NCI-H526 treated with DMSO at 0.1 percent for 48 hours (cell line): ENCODE measurements at places on chromosomes 7 and 10.
A peak's percentile ranks its signal among the peaks of the same experiment; 100 is the strongest.

DNA sequence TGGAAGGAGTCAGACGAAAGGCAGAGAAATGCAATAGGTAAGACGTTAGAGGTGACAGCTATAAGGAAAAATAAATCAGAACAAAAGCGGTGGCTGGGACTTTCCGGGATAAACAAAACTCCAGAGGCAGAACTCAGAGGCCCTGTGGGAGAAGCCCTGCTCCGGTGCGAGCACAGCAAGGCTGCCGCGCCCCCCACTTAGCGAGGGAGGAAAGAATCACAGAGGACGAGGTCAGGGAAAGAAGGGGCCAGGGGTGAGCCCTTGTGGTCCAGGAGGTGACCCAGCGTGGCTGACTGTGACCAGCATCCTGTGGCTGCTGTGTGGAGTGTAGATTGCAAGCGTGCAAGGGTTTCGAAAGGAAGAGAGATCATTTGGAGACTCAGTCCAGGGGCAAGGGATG is 591.8 kb upstream of the ADARB2 start:
- DNase-seq: no peak

- no peak for DNase-seq
Measured at GRCh38 chr10:29555091-29555745, 79.6 kb downstream of the SVIL start.

DNA sequence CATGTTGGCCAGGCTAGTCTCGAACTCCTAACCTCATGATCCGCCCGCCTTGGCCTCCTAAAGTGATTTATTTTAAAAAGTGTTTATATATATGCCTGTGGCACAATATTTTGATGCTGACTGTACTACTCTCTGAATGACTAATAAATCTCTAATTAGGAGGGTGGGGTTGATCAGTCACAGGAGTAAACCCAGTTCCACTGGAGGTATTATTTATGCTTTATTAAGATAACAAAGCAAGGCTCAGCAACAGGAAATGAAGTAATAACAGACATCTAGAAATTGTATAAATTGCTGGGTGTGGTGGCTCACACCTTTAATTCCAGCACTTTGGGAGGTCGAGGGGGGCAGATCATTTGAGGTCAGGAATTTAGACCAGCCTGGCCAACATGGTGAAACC is 26.0 kb upstream of the MCU start:
- no peak for DNase-seq

DNA sequence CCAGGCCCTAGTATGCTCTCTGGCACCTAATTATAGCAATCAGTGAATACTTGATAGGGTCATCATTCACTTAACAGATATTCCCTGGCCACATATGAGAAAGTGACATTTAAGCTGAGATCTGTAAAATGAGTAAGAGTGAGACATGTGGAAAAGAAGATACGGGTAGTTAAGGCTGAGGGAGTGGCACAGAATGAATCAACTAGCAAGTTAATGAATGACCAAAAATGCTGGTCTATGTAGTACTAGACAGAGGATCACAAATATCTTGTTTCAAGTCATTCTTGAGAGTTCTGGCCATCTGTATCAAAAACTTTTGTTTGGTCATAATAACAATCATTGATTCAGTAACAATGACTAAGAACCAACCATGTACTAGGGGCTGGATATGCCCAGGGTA is 954.9 kb downstream of the CNTNAP2 start:
- no peak for DNase-seq

DNA sequence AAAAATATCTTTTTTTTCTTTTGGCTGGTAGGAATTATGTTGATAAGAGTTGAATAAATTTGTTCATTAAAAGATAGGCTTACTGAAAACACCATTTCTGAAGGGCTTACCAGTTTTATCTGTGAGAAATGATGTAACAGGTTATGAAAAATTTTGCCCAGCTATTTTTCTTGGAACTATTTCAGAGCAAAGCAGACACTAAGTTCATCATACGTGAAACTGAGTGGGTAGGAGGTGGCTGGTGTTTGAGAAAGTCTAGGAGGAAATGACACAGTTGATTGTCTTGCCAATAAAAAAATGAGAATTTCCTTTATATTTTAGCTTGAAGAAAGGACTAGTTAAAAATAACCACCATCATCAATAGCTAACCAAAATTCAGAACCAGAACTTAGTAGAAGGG is 6.2 kb upstream of the MRC1 start:
- DNase-seq: no peak

- no peak for DNase-seq
Measured at GRCh38 chr7:1733206-1733907, 63.3 kb downstream of the ELFN1 start.

DNA sequence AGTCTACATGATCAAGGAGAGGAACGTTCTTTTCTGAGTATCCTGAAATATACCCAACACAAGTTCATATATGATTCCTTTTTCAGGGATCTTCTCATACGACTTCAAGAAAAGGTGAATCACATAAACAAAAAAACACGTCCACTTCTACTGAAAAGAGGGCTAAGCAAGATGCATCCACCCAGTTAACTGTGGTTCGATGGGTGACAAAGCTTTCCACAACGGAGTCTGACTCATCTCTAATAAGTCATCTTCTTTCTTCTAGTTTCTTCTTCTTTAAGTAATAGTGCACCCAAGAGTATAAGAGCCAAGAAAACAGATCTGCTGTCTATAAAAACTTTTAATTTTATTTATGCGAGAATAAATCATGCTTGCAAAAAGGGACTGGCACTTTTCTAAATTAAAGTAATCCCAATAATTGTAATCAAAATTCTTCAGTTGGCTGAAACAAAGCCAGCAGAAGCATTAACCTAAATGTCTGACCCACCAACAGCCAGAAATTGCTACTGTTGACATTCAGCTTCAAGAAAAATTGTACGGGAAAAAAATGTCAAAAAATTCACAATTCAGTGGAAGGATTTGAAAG is 146.9 kb upstream of the ANK3 start:
- DNase-seq: no peak

- no peak for DNase-seq
Measured at GRCh38 chr7:70618020-70618551, 513.9 kb upstream of the GALNT17 start.

DNA sequence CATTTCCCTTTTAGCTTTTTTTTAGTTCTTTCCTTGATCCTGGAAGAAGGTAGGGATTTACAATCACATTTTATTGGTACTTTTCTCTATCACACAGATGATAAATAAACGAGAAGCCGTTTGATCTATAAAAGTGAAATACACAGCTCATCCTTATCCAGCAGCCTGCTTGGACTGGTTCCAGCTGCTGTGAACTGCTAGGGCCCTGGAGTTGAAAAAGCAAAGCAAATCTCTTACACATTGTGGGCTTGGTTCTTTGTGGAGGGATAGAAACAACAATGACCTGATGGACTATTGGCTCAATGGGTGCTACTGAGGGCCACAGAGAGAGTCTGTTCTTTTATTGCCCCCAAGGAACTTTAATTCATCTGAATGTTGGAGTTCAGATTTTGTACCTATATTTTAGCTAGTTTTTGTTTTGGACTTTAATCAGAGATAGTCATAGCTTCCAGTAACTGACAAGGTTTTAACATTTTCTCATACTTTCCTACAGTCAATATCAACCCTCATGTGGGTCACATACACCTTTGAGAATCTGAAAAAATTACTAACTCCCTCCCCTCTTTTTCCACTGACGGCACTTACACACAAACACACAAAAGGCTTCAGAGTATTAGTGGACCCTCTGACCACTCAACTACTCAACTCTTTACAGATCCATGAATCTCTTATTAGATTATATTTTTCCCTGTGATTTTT is 91.6 kb upstream of the CCDC6 start:
- no peak for DNase-seq

DNA sequence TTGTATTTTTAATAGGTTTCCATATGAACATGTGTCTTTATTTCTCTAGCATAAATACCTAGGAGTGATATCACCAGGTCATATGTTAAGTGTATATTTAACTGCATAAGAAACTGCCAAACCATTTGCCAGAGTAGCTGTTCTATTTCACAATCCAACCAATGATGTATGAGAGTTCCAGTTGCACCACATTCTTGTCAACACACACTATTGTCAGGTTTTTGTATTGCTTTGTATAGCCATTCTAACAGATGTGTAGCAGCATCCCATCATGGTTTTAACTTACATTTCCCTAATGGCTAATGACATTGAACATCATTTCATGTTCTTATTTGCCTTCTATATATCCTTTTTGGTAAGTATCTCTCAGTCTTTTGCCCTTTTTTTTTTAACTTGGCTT is 4.1 kb downstream of the CUZD1 start:
- DNase-seq: no peak

DNA sequence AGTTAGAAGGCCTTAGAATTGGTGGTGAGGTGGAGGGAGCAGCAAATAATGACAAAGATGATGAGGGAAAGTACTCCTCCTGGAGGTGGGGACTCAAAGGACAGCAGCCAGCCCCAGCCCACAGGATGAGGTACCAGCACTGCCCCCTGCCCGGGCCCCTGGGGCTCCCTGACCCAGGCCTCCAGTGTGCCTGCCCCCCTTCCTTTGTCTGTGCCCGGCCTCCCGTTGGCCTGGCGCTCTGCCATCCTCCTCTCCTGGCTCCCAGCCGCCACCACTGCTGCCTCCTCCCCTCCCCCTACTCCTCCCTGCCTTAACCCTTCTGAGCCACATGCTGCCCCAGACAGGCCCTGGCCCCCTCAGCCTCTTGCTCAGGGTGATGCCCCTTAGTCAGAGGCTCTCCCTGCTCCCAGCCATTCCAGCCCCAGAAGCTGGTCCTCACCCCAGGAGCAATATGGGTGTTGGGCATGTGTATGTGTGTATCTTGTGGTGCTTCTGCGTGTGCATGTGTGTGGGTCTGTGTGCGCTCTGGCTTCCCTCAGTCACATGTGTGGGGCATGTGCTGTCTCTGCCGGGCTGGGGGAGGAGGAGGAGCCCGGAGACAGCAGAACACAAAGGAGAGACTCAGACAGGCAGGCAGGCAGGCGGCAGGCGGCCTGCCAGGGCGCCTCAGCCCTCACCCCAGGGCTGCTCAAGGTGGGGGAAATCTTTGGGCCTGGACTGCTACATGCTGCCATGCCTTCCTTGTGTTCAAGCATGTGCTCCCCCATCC is 2.6 kb downstream of the LDB1 start:
- DNase-seq: peak; percentile 10

GRCh38 chr7:81333004-81333403 is 414.2 kb upstream of the SEMA3C start:
- DNase-seq: no peak

DNA sequence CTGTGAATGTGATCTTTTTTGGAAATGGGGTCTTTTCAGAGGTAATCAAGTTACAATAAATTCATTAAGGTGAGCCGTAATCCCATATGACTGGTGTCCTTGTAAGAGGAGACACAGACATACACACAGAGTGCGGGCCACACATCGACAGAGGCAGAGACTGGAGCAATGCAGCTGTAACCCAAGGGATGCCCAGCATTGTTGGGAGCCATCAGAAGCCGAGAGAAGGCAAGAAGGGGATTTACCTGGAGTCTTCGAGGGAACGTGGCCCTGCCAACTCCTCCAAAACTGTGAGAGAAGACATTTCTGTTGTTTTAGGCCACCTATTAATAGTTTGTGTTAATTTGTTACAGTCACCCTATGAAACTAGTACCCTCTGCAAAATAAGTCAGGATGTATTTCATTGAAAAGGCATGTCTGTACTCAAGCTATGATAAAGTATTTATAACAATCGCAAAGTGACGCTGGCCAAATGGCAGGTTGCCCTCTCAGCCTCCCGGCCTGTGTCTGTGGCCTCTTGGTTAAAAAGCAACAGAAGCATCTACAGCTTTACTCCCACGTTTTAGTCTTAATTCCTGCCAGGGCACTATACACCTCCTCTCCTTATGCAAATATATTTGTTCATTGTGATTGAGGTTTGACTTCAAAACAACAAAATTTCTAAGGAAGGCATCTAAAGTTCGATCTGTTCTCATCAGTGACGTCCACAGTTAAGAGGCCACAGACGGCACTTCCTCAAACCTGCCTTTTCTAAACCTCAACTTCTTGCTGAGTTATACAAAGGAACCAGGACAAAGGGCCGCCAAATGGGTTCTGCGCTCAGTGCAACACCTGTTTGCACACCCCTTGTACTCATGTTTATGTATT is 46.8 kb downstream of the HIPK2 start:
- DNase-seq: peak; percentile 82

DNA sequence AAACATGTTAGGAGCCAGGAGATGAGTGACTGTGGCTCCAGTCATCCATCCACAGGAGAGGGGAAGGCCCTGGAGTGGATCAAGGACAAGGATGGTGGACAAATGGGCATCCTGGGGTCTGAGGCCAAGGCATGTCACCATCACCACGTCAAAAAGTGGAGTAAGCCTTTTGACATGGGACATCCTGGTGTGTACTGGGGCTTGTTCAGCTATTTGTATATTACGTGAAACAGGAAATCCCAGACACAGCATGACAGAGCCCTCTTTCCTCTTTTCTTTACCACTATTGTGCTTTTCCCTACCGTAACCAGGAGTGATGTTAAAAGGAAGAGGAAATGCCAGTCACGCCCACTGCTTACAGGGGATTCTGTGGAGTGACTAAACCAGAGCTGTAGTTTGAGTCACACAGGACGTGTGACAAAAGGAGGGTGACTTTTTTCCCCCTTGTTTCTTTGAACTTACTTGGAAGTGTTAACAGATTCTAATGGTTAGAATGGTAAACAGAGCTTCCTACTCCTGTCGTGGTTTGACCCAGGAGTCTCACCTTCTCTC is 15.4 kb downstream of the ACSL5 start:
- DNase-seq: no peak

DNA sequence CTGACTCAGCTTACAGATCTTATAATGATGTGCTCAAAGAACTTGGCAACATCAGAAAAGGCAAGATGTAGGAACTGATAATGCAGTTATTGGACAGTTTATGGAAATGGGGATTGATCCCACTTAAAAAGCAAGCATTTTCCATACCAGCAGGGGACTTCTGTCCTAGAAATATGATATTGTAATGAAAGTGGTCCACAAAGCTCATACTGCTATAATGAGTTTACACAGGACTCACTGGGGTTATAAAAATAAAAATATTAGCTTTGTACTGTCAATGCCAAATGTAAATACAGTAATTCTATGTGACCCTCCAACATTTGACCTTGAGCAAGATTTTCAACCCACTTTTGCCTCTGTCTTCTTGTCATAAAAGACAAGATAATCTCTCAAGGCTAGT is 145.5 kb upstream of the SEM1 start:
- DNase-seq: no peak

- peak; percentile 63 for DNase-seq
Measured at GRCh38 chr7:140640727-140641523, at the start of gene DENND2A. Gene DENND2A, minus strand, starts transcription at chr7:140640813. Its CDS starts 38,416 bp downstream, at chr7:140602397.

GRCh38 chr10:91210014-91210413 is 10.4 kb upstream of the PCGF5 start:
- no peak for DNase-seq

DNA sequence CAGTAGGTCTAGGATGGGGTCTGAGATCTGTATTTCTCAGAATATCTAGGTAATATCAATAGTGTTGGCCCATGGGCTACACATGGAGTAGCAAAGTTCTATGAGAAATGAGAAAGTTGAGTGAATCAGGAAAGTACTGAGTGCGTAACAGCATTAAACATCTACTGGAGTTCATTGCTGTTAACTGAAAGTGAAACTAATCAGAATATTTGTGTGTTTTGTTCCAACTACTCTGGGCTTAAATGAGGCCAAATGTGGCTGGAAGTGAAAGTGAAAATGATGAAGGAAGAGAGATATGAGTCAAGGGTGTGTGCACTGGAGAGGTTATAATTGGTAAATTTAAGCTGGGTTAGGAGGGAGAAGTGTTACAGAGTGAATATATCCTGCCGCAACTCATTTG is 46.5 kb downstream of the TMEM106B start:
- DNase-seq: no peak

GRCh38 chr10:92773776-92774175 is 74.5 kb upstream of the EXOC6 start:
- no peak for DNase-seq
